Amygdala (tissue), 56 donors: ENCODE measurements at places on chromosomes 13 and 19.

GRCh38 chr19:31342926-31343325 is 6.3 kb downstream of the TSHZ3 start:
- DNase-seq: no peak

DNA sequence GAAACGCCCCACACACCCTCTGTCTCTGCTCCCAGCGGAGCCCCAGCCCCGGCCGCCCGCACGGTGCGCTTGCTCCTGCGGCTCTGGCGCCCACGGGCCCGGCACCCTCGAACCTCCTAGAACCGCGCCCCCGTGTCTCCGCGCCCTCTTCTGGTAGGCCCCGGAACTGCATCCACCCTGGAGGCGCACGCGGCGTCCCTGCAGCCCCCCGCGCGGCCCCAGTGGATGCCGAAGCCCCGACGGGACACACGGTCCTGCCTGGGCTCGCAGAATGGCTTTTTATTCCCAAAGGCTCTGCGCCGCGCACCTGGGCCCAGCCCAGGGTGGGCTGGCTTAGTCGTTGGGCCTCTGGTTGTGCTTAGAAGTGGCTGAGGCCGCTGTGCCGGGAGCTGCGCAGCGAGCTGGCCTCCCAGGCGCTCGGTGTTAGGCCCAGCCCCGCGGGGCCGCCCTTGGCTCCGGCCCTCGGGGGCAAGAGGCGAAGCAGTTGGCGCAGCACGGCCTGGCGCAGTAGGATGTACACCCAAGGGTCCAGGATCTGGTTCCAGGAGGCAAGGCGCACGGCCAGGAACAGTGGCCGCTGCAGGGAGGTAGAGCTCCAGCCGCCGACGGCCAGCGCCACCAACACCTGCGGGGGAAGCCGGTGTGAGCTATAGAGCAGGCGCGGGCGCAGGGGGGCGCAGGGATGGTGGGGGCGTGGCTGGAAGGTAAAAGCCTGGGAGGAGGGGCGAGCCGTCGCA is 2.8 kb downstream of the PTGER1 start:
- no peak for DNase-seq

DNA sequence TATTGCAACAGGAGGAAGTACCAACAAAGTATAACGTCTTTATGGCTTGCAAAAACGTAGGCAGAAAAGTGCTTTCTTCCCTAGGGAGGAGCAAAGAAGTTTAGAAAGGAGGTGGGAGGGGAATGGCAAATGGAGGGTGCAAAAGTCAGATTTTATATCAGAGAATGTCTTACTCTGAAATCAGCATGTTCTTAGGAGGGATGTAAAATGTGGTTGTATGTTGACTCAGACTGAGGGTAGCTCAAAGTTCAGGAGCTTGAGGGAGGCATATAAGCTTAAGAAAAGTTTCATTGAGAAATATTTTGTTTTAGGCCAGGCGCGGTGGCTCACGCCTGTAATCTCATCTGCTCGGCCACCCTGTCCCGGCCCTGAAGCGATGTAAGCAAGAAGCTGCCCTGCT is 1.7 kb downstream of the ZNF90 start:
- DNase-seq: no peak

- DNase-seq: no peak
These were observed 4.3 kb downstream of the FOSB start for GRCh38 chr19:45471931-45472562.

DNA sequence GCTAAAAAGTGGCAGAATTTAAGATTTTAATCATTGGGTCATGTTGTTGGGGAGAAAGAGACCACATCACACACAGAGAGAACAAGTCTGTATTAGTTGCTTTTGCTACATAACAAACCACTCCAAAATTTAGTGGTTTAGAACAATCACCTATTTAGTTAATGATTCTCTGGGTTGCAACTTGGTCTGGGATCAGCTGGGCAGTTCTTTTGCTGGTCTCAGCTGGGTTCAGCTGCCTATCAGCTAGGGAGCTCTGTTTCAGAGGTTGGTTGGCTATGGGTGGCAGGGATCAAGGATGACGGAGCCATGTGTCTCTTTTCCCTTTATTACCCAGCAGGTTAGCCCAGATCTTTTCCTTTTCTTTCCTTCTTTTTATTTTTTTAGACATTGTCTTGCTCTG is 8.9 kb downstream of the PINLYP start:
- DNase-seq: no peak

- no peak for DNase-seq
These were observed 2.7 kb upstream of the SNAPC2 start for GRCh38 chr19:7917267-7918061.

- no peak for DNase-seq
These were observed 84.1 kb upstream of the FNDC3A start for GRCh38 chr13:48891586-48891985.

- no peak for DNase-seq
These were observed 381.3 kb downstream of the ENOX1 start for GRCh38 chr13:43405457-43405856.

DNA sequence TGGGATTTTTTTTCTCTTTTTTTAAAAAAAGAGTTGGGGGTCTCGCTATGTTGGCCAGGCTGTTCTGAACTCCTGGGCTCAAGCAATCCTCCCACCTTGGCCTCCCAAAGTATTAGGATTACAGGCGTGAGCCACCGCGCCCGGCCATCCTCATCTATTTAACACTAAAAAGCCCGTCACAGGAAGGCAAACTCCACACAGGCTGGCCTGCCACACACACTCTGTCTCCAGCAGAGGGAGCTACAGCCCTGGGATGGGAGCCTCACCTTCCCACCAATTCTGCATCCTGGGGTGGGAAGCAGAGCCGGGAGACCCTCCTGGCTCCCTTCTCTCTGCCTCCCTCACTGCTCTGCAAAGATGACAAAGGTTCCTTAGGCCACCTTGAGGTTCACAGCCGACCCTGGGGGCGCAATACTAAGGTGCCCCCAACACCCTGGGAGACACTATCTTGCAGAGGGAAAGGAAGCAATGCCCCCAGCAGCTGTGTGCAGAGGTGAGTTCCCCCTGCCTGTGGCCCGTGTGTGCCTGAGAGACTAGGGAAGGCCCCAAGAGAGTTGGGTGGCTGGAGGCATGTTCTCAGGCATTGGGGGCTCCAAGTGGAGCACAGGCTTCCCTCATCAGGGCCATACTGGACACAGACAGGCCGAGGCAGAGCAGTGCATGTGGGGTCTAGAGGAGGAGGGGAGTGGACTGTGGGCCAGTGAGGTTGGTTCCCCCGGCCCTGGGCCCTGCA is 27.4 kb upstream of the TIMM44 start:
- no peak for DNase-seq

- DNase-seq: no peak
These were observed 600 bp downstream of the AP1M1 start for GRCh38 chr19:16198370-16198651.

- no peak for DNase-seq
These were observed 50.5 kb downstream of the SLITRK1 start for GRCh38 chr13:83831796-83832195.

DNA sequence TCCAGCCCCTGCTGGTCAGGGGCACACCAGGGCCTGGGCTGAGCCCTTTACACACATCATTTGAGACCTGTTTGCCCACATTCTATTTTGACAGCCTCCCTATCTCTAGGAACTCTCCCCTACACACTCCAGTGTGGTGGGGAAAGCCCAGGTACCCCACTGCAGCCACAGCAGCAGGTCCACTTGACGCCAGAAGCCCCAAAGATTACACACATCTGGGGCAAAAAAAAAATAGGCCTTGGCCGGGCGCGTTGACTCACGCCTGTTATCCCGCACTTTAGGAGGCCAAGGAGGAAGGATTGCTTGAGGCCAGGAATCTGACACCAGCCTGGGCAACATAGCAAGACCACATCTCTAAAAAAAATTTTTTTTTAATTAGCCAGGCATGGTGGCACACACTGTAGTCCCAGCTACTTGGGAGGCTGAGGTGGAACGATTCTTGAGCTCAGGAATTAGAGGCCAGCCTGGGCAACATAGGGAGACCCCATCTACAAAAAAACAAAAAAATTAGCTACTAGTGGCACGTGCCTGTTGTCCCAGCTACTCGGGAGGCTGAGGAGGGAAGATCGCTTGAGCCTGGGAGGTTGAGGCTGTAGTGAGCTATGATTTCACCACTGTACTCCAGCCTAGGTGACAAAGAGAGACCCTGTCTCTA is 18.0 kb upstream of the CD22 start:
- DNase-seq: no peak

GRCh38 chr19:12675399-12675798 is 6.3 kb downstream of the DHPS start:
- no peak for DNase-seq

DNA sequence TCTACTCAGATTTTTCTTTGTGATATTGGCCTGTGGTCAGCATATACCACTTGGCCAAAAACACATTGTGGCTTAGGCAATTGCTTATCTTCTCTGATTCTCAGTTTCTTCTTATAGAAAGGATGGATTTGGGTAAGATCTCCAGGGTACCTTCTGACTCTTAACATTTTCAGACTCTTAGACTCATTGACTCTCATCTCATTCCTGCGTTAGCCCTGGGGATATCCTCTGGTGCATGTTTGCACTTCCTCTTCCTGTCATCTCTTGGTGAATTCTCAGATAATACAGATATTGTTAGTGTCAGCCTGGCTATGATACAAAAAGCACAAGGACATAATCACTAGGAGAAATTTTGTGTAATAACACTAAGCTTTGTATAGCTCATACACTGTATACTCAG is 492.5 kb upstream of the GPC6 start:
- no peak for DNase-seq

- DNase-seq: no peak
These were observed 3.6 kb upstream of the MYDGF start for GRCh38 chr19:4673726-4674125.

DNA sequence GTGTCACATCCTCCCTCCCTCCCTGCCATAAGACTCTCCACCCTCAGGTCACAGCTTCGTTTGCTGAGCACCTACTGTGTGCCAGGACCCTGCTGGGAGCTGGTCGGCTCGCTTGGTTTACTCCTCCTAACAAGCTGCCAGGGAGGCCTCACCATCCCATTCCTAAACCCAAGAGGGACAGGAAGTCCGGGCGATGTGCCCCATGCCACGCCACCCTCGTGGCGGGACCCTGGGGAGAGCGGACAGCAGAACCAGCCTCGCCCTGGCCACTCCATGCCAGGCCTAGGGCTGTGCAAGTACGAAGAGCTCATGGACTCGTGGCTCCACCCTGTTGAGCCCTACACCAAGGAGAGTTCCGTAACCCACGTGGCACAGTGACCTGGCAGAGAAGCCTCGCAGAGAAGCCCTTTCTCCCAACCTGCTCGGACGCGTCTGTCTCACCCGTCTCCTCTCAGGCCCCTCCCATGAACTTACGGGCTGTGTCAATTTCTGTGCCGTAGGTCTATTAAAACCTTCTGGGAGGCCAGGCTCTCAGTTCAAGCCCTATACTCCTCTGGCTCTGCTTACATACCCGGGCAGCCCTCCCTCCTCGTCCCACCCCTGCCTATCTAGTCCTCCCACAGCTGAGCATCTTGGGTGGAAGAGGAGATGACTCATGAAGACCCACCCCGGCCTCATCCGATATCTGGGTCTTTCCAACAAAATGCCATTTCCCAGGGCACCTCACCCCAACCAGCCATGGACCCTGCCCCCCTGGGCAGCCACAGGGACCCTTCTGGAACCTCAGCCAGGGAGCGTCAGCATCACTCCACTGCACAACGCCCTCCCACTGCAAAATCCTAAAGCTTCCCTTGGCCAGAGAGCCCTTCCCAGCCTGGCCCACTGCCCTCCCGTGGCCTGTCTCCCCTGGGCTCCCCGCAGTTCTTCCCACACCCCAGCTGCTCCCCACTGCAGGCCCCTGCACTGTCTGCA is 2.6 kb downstream of the UBXN6 start:
- no peak for DNase-seq

DNA sequence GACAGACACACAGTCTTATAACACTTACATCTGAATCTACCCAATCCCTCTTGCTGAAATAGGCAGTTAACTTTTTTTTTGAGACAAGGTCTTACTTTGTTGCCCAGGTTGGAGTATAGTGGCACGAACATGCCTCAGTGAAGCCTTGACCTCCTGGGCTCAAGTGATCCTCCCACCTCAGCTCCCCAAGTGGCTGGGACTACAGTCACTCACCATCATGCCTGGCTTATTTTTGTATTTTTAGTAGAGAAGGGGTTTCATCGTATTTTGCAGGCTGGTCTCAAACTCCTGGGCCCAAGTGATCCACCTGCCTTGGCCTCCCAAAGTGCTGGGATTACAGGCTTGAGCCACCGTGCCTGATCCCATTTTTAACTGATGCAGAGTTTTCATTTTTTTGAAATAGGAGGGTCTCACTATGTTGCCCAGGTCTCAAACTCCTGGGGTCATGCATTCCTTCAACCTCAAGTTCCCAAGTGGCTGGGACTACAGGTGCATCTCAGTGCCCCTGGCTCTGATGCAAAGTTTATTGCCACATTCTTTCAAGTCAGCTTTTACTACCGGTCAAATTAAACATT is 7.6 kb downstream of the ELF1 start:
- no peak for DNase-seq

DNA sequence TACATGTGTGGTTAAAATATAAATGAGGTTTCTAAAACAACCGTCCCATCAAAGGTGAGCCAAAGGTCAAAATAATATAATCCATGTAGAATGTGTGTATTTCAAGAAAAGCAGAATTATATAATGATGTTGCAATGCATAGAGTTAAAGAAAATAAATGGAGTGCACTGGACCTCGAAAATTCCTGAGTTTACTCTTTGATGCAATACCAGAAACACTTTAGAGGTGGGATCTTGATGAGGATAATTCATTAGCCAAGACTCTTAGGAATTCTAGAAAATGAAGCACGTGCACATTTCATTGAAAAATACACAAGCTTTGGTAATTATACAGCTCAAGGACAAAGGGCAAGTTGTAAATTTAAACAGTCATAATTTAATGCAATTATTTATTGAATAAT is 508.9 kb upstream of the ARGLU1 start:
- DNase-seq: no peak

- DNase-seq: no peak
These were observed 594 bp upstream of the ZNF850 start for GRCh38 chr19:36773223-36773579.

- no peak for DNase-seq
These were observed 20.6 kb downstream of the NECTIN2 start for GRCh38 chr19:44866664-44867063.

- no peak for DNase-seq
These were observed 2.0 kb downstream of the LRFN1 start for GRCh38 chr19:39318690-39319089.

GRCh38 chr19:16205205-16206045 is 7.7 kb downstream of the AP1M1 start:
- DNase-seq: no peak

- DNase-seq: no peak
These were observed 37.5 kb downstream of the TSSK6 start for GRCh38 chr19:19477705-19478383.

DNA sequence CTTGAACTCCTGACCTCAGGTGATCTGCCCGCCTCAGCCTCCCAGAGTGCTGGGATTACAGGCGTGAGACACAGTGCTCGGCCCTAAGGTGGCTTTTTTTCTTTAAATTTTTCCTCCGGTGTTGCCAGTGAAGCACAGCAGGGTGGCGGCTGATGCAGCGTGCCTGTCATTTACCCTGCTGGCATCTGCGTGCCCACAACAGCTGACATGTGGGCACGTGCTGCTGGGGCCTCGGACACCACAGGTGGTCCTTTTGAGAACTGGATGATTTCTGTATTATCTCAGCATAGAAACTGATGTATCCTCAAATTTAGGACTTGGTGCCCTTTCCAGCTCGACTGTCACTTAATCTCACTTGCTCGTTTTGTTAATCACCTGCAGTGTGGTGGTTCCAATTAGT is 31.2 kb upstream of the TEX29 start:
- no peak for DNase-seq
